ENCODE measurements at places on chromosomes 2 and 18.

DNA sequence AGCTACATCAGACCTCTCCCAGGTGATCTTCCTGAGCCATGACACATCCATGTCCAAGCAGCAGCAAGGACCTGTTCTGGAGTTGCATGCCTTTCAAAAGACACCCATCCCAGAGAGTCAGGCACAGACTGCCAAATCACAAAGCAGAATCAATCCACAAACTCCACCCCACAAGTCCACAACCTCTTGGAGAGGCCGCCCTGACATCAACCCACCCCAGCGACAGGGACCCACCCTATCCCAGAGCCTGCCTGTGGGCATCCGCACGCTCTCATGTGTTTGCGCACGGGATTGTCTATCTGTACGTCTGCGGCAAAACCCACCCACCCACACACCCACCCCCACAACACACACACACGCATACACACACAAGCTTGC is 11.9 kb downstream of the SMAD7 start:
- no peak for DNase-seq

DNA sequence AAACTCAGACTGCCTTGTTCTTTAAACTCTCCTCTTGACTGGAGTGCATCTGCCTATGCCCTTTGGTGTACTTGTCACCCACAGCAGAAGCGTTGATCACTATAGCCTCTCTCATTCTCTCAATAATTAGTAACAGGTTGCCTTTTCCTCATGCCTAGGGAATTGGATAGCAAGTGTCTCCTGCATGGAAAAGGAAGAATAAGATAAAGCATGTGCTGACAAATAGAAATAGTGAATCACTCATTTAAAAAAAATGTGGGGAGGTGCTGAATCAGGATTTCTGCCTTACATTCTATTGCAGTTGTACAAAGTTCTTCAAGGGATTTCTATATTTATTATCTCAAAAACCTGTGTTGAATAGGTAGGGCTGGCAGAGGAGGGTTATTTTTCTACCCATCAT is 323.0 kb downstream of the TXNL1 start:
- DNase-seq = no peak

GRCh38 chr2:66507673-66508201 is 72.8 kb downstream of the MEIS1 start:
- DNase-seq = peak; percentile 71

DNA sequence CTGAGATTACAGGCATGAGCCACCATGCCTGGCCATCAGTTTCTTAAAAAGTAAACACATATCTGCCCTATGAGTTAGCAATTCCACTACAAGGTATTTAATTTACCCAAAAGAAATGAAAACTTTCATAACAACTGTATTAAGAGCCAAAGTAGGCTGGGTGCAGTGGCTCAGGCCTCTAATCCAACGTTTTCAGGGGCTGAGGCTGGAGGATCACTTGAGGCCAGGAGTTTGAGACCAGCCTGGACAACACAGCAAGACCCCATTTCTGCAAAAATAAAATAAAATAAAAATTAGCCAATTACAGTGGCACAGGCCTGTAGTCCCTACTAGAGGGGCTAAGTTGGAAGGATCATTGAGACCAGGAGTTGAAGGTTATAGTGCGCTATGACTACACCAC is 6.5 kb downstream of the ROCK2 start:
- no peak for DNase-seq

GRCh38 chr2:28538652-28539051 is 42.8 kb downstream of the PLB1 start:
- no peak for DNase-seq

DNA sequence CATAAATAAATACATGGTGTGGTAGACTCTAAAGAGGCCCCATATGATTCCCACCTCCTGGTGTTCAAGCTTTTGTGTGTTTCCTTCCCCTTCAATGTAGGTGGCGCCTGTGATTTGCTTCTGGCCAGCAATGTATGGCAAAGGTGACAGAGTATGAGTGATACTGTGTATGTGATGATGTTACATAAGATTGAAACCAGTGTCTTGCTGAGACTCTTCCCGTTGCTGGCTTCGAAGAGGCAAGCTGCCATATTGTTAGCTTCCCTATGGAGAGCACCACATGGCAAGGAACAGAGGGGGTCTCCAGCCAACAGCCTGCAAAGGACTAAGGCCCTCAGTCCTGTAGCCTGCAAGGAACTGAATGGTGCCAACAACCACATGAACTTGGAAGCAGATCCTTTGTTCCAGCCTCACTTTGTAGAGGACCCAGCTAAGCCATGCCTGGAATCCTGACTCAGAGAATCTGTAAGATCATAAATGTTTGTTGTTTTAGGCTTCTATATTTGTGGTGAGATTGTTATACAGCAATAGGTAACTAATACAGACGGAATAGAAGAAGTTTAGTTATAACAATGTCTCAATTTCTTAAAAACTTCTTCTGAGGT is 1.7 kb upstream of the SMAD4 start:
- no peak for DNase-seq

DNA sequence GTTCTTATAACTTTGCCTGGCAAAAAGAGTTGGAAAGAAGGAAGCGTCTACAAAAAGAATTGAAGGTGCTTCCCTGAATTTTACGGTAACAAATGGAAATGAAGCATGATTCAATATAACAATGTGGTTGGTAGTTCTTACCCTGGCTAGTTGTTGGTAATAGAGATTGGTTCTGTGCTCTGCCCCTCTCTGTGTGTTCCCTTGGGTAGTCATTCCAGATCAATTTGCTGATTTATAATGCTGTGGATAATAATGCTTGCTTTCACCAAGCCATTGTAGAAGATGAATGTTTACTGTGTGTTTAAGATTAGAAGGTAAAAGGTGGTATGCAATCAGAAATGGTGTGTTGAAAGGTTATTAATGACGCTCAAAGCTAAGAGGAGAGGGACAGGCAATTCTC is 577.8 kb upstream of the NXPH2 start:
- no peak for DNase-seq

- DNase-seq = no peak
Observed at GRCh38 chr2:141957321-141957720, 173.5 kb downstream of the LRP1B start.

DNA sequence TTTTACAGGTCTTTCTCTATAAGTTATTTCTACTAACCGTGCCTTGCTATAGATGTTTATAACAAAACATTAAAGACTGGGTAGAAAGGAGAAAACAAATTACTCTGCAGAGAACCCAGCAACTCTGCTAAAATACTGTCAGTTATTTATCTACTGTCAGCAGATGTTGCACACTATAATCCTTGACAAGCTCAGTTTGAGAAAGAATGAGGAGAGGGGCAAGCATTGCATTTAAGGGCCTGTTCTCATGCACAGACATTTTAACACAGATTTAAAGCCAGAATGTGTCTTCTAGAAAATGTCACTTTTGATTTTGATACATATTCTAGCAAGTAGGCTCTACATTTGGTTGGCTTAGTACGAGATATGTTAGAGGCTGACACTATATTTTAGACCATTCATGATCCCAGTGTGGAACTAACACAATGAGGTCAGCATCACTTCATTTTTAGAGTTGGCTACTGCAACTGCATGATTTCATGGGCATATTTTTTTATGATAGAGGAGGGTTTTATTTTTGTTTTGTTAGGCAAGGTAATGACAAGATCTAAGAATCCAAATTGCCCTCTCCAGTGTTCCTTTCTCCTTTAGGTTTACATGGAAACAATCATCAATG is 516.4 kb downstream of the ZEB2 start:
- no peak for DNase-seq

DNA sequence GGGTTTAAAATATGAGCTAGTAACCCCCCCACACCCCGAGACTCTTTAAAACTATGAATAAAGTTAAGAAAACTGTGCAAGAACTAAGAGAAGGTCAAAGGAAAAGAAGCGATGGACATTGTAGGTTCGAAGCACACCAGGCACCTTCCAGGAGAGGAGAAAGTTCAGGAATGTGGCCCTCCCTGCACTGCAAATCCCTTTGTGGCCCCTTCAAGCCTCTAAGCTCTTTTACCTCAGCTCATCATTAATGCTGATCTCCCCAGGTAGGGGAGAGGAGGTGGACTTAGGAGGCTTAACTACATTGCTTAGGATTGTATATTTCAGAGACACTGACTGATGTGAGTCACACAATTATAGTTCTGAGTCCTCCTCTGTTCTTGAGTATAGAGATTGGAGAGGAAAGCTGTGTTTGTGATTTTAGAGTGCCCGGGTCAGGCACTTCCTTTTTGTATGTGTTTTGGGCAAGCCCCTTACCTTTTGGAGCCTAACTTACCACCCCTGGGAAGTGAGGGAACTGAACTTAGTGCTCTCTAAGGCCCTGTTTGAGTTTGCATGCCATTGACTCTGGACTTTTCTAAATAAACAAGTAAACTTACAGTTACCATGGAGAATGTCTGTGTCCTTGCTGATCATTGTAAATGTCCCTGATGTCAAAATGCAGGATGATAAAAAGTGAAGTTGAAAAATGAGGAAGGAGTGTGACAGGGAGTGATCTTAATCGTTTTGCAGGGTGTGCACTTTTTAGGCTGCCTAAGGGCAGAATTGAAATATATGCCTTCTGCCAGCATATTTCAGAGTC is 140.8 kb upstream of the ZEB2 start:
- no peak for DNase-seq

GRCh38 chr2:113922784-113923183 is 32.9 kb downstream of the ACTR3 start:
- no peak for DNase-seq

- no peak for DNase-seq
Observed at GRCh38 chr2:229446350-229446749, 175.3 kb upstream of the PID1 start.

GRCh38 chr18:8029061-8029460 is 461.9 kb downstream of the PTPRM start:
- no peak for DNase-seq

- DNase-seq = no peak
Observed at GRCh38 chr2:24421668-24422067, 61.3 kb upstream of the ITSN2 start.

DNA sequence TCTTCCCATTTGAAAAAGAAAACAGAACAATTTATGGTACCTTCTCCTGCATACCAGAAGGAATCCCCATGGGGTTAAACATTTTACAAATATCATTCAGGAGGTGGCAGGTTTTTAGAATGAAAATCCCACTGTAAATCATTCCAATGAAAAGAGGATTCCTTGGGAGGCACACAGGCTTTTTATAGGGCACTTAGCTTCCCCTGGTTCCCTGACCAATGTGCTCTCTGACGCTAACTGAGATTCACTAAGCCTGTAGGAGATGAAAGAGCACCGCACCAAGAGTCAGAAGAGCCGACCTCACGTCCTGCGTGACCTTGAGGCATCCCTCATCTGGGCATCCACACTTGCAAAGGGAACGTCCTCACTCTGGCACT is 82.5 kb downstream of the CMPK2 start:
- no peak for DNase-seq

DNA sequence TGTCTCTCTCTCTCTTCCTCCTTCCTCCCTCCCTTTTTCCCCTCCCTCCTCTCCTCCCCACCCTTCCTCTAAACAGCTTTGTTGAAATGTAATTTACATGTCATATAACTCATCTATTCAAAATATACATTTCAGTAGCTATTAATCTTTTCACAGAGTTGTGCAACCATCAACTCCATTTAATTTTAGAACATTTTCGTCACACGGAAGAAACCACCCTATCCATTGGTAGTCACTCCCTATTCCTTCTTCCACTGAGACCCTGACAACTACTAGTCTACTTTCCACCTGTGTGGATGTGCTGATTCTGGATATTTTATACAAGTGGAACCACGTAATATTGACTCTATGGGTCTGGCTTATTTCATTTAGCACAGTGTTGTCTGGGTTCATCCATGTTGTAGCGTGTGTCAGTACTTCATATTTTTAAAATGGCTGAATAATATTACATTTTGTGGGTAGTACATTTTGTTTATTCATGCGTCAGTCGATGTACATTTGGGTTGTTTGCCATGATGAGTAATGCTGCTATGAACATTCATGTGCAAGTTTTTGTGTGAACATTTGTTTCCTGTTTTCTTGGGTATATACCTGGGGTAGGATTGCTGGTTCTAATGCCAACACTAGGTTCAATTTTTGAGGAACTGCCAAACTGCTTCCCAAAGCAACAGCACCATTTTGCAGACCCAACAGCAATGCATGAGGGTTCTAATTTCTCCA is 100.1 kb upstream of the GCFC2 start:
- DNase-seq = no peak

GRCh38 chr2:14602309-14602708 is 30.2 kb upstream of the LRATD1 start:
- DNase-seq = no peak

- peak; percentile 11 for DNase-seq
Observed at GRCh38 chr2:164840930-164841718, 499 bp downstream of the COBLL1 start.

DNA sequence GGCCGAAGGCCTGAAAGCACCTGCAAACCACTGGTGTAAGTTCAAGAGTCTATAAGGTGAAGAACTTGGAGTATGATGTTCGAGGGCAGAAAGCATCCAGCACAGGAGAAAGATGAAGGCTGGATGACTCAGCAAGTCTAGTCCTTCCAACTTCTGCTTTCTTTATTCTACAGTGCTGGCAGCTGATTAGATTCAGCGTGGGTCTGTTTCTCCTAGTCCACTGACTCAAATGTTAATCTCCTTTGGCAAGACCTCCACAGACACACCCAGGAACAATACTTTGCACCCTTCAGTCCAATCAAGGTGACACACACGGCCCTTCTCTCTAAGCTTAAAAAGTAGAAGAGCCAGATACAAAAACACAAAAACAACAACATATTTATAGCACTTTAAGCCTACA is 43.4 kb downstream of the NMS start:
- DNase-seq = no peak

- no peak for DNase-seq
Observed at GRCh38 chr2:75600461-75601011, 39.8 kb upstream of the EVA1A start.

DNA sequence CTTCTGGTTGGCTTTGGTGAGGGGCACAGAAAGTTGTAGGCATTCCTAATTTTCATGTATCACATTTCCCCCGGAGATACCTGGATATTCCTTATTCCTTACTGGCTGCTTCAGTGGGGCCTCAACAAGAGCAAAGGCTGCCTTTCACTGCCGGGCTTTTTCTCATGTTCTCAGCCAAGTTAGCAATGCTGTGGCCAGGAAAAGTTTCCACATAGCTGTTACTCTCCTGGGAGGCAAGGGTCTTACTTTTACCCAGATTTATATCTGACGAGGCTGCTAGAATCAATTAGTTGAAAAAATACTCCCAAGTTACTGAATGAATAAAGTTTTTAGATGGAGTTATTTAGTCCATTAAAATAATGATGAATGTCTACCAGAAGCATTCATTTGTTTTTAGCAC is 230.5 kb downstream of the ZNF407 start:
- no peak for DNase-seq

- peak; percentile 73 for DNase-seq
Observed at GRCh38 chr2:120231974-120232635, 8.9 kb upstream of the TMEM185B start.
